Parietal lobe (tissue), 2 donors: ENCODE measurements at places on chromosomes 4 and X. TPM values are rescaled to one million over a fixed set of nuclear protein-coding genes. Genes with fewer than 3 reads are reported as not detected.

STK26 gene
- 1.3 TPM for total RNA-seq

SH3RF1 gene
- 12.8 TPM for total RNA-seq

SOWAHB gene
- 3.4 TPM for total RNA-seq

ARX gene
- total RNA-seq, result 14.4 TPM

L1CAM gene
- total RNA-seq, result 195 TPM
